ENCODE measurements at places on chromosomes 6 and 20.

DNA sequence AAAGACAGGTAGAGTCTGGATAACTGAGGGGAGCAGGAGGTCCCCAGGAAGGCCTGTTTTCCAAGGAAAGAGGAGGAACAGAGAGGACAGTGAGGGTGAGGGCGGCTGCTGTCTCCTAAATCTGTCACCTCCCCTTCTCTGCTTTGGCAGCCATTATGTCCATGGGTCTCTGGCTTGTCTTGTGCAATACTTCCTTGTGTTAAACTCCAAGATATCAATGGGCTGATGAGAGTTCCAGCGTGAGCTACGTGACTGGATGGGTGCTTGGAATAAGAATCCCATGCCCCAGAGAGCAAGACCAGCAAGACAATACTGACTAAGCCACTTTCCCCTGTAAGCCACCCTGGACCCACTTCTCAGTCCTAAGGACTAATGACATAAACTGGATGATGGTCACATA, 26.3 kb upstream of the DNAAF9 start:
- no peak for DNase-seq

- no peak for DNase-seq
Measured at GRCh38 chr6:166658115-166658791, 31.2 kb upstream of the RPS6KA2 start.

GRCh38 chr6:131305037-131305850, 170.0 kb downstream of the AKAP7 start:
- DNase-seq = no peak

DNA sequence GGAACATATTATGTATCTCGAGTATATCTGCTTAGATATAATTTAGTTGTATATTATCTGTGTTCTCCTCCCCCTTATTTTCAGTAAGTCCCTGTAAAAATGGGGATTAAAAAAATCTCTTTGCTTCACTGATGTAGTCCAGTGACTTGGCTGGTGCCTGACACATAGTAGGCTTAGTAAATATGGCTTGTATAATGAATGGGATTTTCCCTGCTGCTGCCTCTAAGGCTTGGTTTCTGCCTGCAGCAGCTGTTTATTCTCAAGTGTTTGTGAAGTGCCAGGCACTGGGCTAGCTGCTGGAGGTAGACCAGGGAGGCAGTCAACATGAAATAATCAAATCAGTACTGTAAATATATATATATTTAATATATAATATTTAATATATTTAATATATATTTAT, 1.6 kb upstream of the ZFP64 start:
- DNase-seq = no peak

DNA sequence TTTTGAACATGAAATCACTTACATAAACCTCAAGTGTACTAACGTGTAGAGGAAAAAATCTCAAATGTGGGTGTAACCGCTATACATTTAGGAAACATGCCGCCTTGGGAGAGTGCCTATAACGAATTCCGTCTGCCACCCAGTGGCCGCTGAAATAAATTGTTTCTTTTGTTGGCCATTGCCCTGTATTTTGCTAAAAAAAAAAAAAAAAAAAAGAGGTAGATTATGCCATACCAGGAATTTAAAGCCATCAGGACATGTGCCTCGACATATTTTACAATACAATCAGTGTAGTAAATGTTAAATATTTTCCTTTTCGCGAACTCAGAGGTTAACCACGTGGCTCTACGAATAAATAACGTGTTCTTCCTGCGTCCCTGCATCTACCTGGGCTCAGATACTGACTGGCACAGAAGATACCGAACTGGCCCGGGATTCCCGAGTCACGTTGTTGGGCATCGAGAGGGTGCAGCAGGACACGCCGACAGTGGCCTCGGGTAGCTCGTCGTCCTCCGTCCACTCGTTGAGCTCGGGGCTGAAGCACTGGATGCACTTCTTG, 14.3 kb downstream of the KLHL31 start:
- peak; percentile 90 for DNase-seq

DNA sequence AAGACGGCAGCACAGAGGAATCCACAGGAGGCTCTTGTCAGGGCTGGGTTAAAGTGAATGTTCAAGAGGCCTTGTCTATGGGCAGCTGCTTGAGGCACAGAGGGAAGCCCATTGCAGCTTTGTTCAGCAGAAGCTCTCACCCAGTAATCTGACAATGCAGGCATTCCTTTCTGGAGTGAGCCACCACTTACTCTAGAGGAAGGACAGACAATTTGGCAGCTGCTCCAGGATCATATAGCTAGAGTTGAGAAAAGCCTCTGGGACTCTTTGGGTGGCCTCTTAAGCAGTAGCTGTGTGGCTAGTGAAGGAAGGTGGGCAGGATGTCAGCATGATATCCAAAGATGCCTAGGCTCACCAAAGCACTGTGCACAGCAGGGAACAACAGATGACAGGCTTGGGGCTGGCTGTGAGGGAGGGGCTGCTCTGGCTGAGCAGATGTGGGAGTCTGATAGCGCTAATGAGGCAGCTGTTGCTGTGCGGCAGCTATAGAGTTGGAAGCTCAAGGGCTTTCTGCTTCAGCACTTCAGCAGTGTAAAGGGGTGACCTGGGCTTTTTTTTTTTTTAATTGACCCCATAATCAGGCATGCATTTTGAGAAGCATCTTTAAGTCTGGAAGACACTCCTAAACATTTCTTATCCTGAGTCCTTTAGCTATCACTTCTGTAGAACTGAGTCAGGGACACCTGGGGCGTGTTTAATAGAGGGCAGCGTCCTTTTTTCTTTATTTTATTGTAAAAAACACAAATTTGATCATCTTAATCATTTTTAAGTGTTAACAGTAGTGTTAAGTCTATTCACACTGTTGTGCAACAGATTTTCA, 27.2 kb downstream of the CMTR1 start:
- DNase-seq = peak; percentile 80

GRCh38 chr20:37796121-37796520, 102.3 kb downstream of the CTNNBL1 start:
- no peak for DNase-seq

- DNase-seq = no peak
Measured at GRCh38 chr20:16554766-16555543, 18.3 kb downstream of the KIF16B start.

- DNase-seq = no peak
Measured at GRCh38 chr6:81694207-81694606, 58.3 kb downstream of the TENT5A start.

DNA sequence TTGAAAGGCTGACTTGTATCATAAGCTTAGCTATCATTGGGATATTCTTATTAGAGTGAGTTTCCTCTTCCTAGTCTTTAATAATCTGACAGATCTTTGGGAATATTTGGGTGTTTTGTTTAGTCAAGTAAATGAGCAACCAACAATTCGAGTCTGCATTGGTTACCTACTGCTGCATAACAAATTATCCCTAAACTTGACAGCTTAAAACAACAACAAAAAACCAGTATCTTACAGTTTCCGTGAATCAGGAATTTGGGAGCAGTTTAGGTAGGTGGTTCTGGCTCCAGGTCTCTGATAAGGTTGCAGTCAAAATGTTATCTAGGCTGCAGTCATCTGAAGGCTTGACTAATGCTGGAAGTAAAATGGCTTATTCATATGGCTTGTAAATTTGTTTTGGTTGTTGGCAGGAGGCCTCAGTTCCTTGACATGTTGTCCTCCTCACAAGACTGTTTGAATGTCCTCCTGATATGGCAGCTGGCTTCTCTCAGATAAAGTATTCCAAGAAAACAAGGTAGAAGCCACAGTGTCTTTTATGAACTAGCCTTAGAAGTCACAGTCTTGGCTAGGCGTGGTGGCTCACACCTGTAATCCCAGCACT, 7.2 kb downstream of the GTF3C6 start:
- peak; percentile 14 for DNase-seq

DNA sequence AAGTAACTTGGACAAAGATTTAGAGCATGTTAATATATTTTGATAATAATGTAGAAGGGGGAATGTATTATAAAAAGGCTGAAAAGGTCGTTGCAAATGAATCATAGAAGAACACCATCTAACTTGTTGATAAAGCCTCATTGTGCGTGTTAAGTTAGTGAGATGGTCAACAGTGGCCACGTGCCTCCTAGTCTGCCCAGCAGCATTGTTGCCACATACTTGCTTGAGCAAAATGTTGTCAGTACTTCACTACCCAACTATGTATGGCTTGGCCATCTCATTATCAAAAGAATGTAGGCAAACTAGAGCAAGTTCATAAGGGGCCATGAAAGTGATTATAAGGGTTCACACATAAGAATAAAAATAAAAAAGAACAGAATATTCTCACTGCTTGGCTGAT, 84.6 kb downstream of the PHACTR1 start:
- no peak for DNase-seq

GRCh38 chr20:34445177-34446065, 70.8 kb upstream of the DYNLRB1 start:
- DNase-seq = no peak

DNA sequence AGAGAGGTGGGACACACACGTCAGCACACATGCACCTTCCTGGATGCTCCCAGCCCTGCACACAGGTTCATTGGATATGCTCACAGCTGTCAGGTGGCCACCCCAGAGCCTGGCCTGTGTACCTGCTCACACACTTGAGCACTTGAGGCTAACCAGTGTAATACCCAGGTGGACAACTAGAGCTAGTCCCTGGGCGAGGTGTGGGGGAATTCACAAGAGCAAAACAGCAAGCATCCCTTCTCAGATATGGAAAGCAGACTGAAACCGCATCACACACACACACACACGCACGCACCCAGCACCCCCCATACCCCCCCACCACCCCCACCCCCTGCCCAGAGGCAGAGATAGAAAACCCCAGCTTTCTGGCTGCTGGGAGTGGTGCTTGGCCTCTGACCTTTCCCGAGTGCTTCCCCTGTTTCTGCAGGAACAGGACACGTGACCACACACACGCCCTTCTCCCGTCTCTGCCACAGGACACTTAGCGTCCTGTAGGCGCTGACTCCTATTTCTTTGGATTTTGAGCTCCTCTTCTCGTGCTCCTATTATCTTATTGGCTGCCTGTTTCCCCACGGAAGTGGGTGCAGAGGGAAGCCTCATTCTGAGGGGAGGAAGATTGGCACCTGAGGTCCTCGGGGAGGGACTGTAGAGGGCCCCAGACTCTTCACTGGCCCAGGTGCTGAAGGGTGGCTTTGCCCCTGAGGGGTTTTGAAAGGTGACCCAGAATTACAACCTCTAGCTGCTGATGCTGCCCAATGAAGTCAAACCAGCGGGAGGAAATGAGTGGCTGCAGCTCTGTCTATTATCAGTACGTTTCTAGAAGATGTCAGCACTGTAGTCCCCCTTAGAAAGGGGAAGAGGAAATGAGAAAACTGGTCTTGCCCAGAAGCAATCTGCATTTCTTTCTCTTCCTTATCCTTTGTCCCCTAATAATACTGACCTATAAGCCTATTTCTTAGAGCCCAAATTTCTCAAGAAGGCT, 65.8 kb downstream of the SYTL3 start:
- DNase-seq = no peak

DNA sequence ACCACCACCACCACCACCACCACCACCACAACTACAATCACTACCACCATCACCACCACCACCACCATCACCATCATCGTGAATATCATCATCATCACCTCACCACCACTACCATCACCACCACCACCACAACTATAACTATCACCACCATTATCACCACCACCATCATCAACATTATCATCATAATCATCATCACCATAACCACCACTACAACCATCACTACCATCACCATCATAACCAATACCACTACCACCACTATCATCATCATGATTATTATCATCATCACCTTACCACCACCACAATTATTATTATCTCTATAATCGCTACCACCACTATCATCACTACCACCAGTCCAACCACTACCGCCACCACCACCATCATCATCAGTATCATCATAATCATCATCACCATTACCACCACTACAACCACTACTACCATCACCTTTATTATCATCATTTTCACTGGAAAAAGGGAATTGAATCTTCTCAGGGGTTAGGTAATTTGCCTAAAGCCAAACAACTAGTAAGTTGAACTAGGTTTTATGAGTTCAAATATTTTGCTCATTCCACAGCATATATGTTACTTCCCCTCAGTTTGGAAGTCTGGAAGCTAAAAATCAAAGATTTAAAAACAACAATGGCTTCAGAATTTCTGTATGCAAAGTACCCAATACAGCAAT, 8.3 kb downstream of the RIPOR2 start:
- DNase-seq = no peak

DNA sequence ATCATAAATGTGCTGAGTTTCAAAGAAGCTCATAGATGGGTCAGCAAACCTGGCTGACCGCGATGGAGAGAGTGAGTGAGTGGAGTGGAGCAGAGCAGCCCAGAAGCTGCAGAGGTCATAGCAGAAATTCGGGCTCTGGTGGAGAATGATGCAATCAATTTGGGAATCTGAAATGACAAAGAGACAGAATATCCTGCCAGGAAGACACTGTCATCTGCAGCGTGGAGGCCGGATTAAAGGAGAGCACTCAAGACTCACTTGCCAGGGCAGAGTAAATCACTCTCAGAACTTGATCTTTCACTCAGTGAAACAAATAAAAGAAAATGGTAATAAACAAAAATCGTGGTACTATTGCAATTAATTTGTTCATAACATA, 109.6 kb upstream of the RREB1 start:
- peak; percentile 45 for DNase-seq

GRCh38 chr6:166097914-166098522, 69.6 kb downstream of the TBXT start:
- peak; percentile 97 for DNase-seq

DNA sequence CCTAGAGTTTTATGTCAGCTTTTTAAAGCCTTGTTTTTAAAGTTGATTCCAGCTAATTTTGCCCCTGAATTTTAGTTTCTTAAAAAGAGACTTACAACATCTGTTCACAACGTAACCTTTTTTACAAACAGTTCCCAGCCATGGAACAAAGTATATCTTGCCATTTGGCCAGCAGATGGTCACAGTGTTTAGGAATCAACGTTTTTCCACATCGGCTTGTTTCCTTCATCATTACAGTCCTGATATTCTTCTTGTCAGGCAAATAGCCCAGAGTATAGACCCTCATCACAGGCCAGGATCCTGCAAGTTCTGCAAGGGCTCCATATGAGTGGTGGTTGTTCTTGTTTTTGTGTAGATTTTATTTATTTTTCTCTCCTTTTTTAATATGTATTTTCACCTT, 341.7 kb upstream of the HTR1E start:
- no peak for DNase-seq

DNA sequence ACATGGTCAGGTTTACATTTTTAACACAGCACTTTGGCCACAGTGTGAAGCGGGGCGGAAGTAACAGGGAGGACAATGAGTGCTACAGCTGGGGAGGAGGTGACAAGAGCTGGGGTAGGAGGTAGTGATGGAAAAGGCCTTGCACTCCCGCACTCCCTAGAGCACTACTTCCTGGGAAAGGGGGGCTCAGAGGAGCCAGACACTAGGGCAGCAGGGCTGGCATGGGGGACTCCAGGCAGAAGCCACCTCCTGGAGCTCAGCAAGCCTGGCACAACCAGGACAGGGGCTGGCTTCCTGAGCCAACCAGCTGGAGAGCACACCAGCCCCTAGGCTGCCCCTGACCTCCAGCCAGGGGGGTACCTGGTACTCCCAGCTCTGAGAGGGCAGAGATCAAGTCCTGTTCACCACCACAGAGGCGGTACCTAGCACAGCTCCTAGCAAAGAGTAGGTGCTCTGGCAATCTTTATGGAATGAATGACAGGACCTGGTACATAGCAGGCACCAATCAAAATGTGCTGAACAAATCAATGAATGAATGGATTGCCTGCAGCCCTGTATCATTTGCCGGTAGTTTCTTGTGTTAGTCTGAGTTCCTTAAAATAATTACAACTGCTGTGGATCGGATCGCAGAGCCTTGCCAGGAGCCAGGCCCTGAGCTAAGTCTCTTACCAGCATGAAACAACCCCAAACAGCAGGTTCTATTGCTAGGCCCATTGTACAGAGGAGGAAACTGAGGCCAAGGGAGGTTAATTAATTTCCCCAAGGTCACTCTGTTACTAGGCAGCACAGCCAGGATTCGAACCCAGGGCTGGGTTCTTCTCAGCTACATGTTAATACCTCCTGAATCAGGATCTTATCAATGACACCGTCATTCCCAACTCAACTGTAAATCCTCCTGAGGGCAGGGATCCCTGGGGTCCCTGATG, 15.5 kb downstream of the NOL4L start:
- peak; percentile 61 for DNase-seq
